ENCODE measurements at places on chromosomes 6 and 20.

GRCh38 chr20:36060676-36061075 is 92.3 kb downstream of the CNBD2 start:
- H3K27me3 ChIP-seq, result no peaks in the 10 kb centered on the region
- H3K36me3 ChIP-seq, result no peaks in the 10 kb centered on the region

DNA sequence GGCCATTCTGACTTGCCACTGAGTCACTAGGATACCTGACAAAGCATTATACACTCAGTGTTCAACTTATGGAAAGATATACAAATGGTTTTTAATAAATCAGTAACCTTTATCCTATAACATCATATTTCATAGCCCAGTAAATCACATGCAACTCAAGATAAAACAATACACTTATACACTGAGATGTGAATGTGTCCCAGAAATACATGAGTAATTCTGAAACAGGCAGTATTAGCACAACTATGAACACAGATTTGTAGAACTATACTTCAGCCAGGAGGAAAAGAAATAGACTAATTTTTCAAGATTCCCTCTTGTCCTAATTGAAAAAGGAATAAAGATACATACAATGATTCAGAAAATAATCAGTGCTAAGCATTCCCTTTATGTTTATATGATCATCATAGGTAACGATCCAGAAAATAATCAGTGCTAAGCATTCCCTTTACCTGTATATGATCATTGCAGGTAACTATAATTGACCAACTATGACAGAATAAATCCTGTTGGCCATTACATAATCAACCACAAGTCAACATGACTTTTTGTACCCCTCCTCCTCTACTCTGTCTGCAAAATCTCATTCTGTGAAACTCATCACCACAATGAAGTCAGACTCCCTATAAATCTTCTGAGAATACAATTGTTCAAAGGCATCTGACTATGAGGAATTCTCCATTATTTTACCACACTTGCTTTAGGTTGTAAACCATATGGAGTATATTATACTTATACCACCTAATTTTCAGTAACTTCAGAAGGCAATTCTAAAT is 30.3 kb downstream of the HACE1 start:
- H3K36me3 ChIP-seq, result no peaks in the 10 kb centered on the region
- H3K4me3 ChIP-seq, result no peak overlapping the region
- no peak overlapping the region for H3K27ac ChIP-seq
- DNase-seq, result no peak
- H3K27me3 ChIP-seq, result no peaks in the 10 kb centered on the region

GRCh38 chr6:150307520-150307919 is 61.3 kb upstream of the IYD start:
- no peak for DNase-seq
- H3K4me3 ChIP-seq, result no peak overlapping the region
- H3K27ac ChIP-seq, result no peak overlapping the region
- H3K4me1 ChIP-seq, result peaks cover 12% of the 10 kb centered on the region

- H3K27me3 ChIP-seq, result peaks cover 23% of the 10 kb centered on the region
- H3K4me1 ChIP-seq, result no peaks in the 10 kb centered on the region
- no peak overlapping the region for H3K27ac ChIP-seq
- H3K4me3 ChIP-seq, result no peak overlapping the region
- DNase-seq, result no peak
Measured at GRCh38 chr20:63382551-63383300, 21.6 kb upstream of the CHRNA4 start.

GRCh38 chr20:2749951-2750490 is 50.4 kb downstream of the CPXM1 start:
- H3K27ac ChIP-seq, result no peak overlapping the region
- no peak overlapping the region for H3K4me3 ChIP-seq
- H3K36me3 ChIP-seq, result no peaks in the 10 kb centered on the region
- no peaks in the 10 kb centered on the region for H3K27me3 ChIP-seq

DNA sequence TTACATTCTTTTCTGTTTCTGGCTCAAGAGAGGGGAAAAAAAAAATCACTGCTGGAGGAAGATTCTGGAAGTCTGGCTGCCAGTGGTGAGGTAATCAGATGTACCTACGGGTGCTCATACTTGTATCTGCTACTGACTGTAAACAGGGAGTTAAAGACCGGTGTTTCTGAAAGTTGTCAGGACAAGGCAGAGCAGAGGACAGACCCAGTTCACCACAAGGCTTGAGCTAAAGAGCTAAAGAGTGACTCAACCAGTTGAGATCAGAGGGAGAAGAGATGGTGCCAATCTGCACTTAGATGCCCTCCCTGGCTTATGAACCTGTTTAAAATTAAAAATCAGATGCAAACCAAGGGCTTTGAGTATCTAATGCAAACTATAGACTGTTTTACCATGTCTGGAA is 55.4 kb downstream of the CEP162 start:
- H3K27me3 ChIP-seq, result no peaks in the 10 kb centered on the region
- peaks cover 17% of the 10 kb centered on the region for H3K36me3 ChIP-seq
- H3K4me1 ChIP-seq, result no peaks in the 10 kb centered on the region

GRCh38 chr6:80696268-80696667 is 589.8 kb downstream of the BCKDHB start:
- no peak overlapping the region for H3K4me3 ChIP-seq
- no peak overlapping the region for H3K27ac ChIP-seq
- DNase-seq, result no peak
- no peaks in the 10 kb centered on the region for H3K27me3 ChIP-seq

DNA sequence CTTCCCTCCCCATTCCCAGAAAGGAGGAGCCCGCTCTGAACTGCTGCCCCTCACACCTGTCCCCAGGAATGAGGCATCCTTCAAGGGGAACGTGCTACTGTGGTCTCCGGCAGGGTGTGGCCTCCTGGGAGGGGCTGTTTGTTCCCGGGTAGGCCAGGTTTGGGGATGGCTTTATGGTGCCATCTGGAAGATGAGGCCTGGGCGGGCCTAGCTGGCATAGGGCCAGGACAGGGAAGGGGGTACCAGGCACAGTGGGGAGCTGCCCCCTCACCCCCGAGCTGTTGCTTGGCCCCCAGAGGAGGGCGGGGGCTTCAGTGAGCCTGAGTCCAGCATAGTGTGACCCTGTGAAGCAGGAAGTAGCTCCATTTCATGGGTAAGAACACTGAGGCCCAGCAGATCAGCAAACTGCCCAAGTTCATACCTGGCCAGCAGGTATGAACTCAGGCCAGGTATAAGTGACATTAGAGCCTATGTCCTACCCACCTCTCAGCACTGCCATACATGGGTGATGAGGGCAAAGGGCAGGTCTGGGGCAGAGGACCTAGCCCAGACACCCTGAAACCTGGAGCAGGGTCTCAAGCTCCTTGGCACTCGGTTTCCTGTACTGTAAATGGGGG is 17.5 kb upstream of the SPDEF start:
- no peaks in the 10 kb centered on the region for H3K36me3 ChIP-seq
- no peaks in the 10 kb centered on the region for H3K27me3 ChIP-seq
- no peak for DNase-seq
- H3K27ac ChIP-seq, result no peak overlapping the region

- no peak overlapping the region for H3K27ac ChIP-seq
- H3K27me3 ChIP-seq, result no peaks in the 10 kb centered on the region
- H3K4me1 ChIP-seq, result peaks cover 3% of the 10 kb centered on the region
- DNase-seq, result no peak
Measured at GRCh38 chr6:130202782-130203181, 20.0 kb downstream of the SAMD3 start.

DNA sequence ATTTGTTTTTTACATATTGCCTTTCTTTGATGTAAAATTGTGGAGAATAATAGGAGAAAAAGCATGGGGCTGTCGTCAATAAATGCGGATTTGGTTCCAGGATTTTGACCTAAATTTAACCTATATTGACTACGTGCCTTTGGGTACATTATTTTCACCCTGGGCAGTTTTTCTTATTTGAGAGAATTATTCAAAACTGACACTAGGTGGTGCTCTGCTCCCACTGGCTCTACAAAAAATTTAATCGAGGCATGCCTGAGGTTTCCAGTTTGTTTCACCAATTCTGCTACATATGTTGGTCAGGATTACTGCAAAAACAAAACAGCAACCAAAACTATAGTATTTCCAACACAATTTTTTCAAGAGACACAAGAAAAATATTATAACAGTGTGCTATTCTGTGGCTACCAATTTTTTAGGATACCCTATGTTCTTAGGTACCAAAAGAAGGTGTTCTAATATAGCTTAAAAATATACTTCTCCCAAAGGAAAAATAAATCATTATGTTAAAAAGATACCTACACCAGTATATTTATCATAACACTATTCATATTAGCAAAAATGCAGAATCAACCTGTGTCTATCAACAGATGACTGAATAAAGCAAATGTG is 48.6 kb upstream of the FABP7 start:
- H3K27me3 ChIP-seq, result no peaks in the 10 kb centered on the region
- DNase-seq, result peak; percentile 81
- H3K4me3 ChIP-seq, result no peak overlapping the region
- no peaks in the 10 kb centered on the region for H3K36me3 ChIP-seq

GRCh38 chr6:26086211-26086610 is 1.0 kb upstream of the HFE start:
- H3K27ac ChIP-seq, result no peak overlapping the region
- H3K4me3 ChIP-seq, result no peak overlapping the region
- no peaks in the 10 kb centered on the region for H3K27me3 ChIP-seq

Data from SJCRH30 (cell line).